ENCODE measurements at places on chromosomes 1 and 21.

DNA sequence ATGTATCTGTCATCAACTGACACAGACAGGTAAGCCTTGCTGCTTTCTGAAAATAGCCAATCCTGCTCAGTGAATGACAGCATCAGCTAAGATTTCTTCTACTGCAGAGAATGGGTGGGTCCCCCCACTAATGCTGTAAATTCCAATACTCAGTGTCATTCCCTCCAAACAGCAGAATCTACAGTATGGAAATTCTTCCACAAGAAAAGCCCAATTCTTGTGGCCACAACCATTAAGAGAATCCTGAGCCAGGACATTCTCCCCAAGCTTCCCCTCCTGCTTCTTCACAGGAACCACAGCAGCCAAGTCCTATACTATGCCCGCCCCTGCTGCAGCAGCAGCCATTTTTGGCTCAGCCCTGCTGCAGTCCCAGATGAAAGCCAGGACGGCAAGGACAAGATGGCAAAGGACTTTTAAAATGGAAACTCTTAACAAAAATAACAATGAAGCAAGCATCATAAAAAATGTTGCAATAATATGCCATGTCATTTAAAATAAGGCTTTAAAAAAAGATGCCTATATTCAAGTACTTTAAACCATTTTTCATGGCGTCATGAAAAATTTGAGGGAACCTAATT, 26.8 kb downstream of the EIF4G3 start:
- H3K27ac ChIP-seq = no peak overlapping the region
- no peak for DNase-seq
- no peak overlapping the region for H3K4me3 ChIP-seq
- no peaks in the 10 kb centered on the region for H3K27me3 ChIP-seq
- peaks cover 13% of the 10 kb centered on the region for H3K36me3 ChIP-seq

- no peak for DNase-seq
- no peak overlapping the region for H3K4me3 ChIP-seq
- peaks cover 3% of the 10 kb centered on the region for H3K36me3 ChIP-seq
- peaks cover 7% of the 10 kb centered on the region for H3K4me1 ChIP-seq
- no peak overlapping the region for H3K27ac ChIP-seq
These were observed 38.5 kb upstream of the PODN start for GRCh38 chr1:53023546-53023945.

GRCh38 chr1:181936269-181936668, 125.2 kb downstream of the ZNF648 start:
- no peaks in the 10 kb centered on the region for H3K36me3 ChIP-seq
- DNase-seq = no peak
- H3K4me3 ChIP-seq = no peak overlapping the region
- no peaks in the 10 kb centered on the region for H3K27me3 ChIP-seq
- no peak overlapping the region for H3K27ac ChIP-seq

- DNase-seq = no peak
- no peak overlapping the region for H3K27ac ChIP-seq
- peaks cover 42% of the 10 kb centered on the region for H3K4me1 ChIP-seq
- peaks cover 4% of the 10 kb centered on the region for H3K36me3 ChIP-seq
- H3K27me3 ChIP-seq = peaks cover 3% of the 10 kb centered on the region
- H3K4me3 ChIP-seq = no peak overlapping the region
These were observed 134.5 kb downstream of the PTPN14 start for GRCh38 chr1:214416858-214417257.

- H3K27ac ChIP-seq = no peak overlapping the region
- H3K36me3 ChIP-seq = peaks cover 34% of the 10 kb centered on the region
- no peak overlapping the region for H3K4me3 ChIP-seq
- no peak for DNase-seq
These were observed 191.8 kb upstream of the TNR start for GRCh38 chr1:175935166-175935565.

GRCh38 chr1:110069404-110070281, 829 bp downstream of the ALX3 start:
- H3K4me3 ChIP-seq = no peak overlapping the region
- no peak overlapping the region for H3K27ac ChIP-seq
- H3K27me3 ChIP-seq = peaks cover 79% of the 10 kb centered on the region
- H3K4me1 ChIP-seq = peaks cover 9% of the 10 kb centered on the region

DNA sequence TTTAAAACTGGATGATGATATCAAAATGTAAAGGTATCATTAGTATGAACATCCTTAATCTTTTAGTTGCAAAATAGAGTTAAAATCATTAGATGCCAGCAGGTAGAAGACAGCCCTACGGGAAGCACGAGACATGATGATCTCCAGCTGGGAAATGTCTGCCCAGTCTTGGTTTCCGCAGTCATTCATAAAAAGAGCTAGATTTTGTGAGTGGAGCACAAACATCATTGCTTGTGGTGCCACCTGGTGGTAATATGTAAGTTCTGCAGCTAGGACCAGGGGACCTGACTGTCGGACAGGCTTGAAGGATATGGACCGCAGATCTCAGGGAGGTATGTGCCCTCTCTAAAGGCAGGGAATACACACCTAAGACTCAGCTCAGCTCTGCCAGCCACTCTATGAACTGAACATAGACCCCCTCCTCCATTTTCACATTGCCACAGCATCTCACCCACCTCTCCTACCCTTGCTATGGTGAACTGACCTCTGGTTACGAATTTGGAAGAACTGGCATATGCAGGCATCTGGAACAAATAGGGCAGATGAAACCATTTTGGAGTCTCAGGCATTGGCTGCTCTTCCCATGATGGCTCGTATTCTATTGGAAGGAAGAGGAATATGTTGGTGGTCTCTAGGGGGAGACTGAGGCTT, 9.2 kb downstream of the FCMR start:
- H3K27ac ChIP-seq = no peak overlapping the region
- no peak overlapping the region for H3K4me3 ChIP-seq
- H3K27me3 ChIP-seq = no peaks in the 10 kb centered on the region

- no peak overlapping the region for H3K4me3 ChIP-seq
- H3K27ac ChIP-seq = no peak overlapping the region
- peaks cover 13% of the 10 kb centered on the region for H3K4me1 ChIP-seq
- DNase-seq = no peak
These were observed 4.1 kb upstream of the NEGR1 start for GRCh38 chr1:72286401-72286800.

DNA sequence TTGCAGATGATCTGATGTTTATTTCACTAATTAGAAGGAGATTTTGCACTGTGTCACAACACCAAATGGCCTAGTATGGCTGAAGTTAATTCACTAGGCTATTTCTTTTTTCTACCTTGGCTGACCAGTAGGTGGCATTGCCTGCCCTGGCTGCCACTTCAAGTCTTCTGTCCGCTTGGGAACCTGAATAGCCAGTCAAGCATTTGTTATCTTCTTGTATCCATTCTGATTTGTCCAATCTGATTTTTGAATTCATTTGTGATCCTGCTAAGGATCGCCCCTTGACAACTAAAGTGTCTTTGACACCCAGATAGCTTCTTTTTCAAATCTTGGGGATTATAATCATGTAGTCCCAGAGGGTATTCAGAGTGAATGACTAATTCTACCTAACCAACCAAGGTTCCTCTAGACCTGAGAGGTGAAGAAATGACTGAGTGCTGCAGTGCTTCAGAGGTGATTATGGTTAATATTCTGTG, 99.4 kb downstream of the GIPC2 start:
- peaks cover 17% of the 10 kb centered on the region for H3K4me1 ChIP-seq
- H3K27me3 ChIP-seq = peaks cover 15% of the 10 kb centered on the region
- no peak overlapping the region for H3K27ac ChIP-seq
- H3K4me3 ChIP-seq = no peak overlapping the region

GRCh38 chr1:215079456-215079855, 3.1 kb upstream of the KCNK2 start:
- H3K36me3 ChIP-seq = no peaks in the 10 kb centered on the region
- H3K4me1 ChIP-seq = no peaks in the 10 kb centered on the region
- no peak overlapping the region for H3K27ac ChIP-seq
- no peak for DNase-seq
- no peak overlapping the region for H3K4me3 ChIP-seq

DNA sequence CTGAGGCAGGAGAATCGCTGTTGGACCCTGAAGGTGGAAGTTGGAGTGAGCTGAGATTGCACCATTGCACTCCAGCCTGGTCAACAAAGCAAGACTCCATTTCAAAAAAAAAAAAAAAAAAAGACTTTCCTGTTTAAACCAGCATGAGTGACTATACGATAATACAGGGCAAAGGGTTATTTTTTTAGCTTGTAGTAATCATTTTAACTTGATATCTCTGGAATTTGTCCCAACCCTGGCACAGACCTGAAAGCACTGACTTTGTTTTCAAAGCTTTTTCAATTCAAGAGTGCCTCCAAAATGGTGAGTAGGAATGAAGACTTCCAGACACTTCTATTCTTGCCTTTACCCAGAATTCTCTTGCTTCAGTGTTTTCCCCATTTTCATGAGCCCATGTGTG, 4.4 kb upstream of the TMCO2 start:
- no peaks in the 10 kb centered on the region for H3K27me3 ChIP-seq
- DNase-seq = no peak
- peaks cover 27% of the 10 kb centered on the region for H3K36me3 ChIP-seq

DNA sequence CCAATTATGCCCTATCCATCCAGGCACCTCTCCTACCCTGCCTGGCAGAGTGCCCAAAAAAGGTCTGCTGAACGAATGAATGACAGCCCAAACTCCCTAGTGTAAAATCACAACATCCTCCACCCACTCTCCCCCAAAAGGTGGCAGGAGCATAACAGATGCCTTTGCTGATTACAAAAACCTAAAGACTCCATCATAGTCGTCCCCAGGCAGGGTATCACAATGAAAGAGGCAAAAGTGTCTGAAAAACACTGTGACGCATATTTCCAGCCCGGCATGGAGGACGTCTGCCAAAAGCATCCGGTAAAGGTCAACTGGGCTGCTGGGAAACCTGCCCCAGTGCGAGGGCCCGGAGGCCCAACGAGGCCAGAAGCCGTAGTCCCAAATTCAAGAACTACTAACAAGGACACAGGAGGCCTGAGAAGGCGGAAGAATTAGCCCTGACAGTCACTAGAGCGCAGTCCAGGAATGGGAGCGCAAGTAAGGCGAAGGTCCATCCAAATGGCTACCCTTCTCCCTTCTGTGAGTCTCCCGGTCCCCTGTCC, 576 bp downstream of the SMIM12 start:
- H3K27ac ChIP-seq = peak overlapping the region; percentile 96
- DNase-seq = peak; percentile 45
- peak overlapping the region; percentile 99 for H3K4me3 ChIP-seq
- peaks cover 18% of the 10 kb centered on the region for H3K36me3 ChIP-seq
- peaks cover 54% of the 10 kb centered on the region for H3K4me1 ChIP-seq

DNA sequence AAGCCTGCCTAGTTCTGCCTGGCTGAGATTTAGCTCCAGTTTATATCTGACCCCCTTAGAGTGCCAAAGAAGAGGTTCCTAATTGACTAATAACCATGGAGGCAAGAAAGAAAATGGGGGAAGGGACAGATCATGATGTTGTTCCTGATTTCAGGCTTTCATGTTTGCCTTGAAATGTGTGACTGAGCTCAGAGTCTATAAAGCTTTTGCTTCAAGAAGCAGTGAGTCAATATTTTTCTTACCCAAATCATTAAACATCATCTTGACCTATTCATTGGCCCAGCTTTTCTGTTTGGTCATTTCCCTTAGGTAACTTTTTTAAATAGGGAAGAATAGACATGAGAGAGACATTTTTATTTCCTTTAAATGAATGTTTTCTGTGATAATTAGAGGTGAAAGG, 55.9 kb downstream of the HHAT start:
- no peaks in the 10 kb centered on the region for H3K27me3 ChIP-seq
- no peaks in the 10 kb centered on the region for H3K36me3 ChIP-seq
- no peaks in the 10 kb centered on the region for H3K4me1 ChIP-seq
- no peak for DNase-seq
- H3K27ac ChIP-seq = no peak overlapping the region
- H3K4me3 ChIP-seq = no peak overlapping the region

DNA sequence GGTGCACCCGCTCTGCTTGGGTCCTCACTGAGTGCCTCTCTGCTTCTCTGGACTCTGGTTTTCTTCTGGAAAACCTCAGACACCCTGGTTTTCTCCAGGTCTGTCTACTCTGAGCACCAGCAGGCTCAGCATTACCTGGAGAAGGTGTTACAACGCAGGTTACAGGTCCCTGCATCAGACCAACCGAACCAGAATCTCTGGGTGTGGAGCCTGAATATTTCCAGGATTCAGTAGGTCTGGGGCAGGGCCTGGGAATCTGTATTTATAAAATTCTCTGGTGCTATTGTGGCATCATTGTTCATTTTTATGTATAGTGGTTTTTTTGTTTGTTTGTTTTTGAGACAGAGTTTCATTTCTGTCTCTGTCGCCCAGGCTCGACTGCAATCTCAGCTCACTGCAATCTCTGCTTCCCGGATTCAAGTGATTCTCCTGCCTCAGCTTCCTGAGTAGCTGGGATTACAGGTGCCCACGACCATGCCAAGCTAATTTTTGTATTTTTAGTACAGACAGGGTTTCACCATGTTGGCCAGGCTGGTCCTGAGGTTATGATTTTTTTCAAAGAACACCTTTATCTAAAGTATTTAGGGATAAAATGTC, 1.5 kb upstream of the SLC30A2 start:
- peaks cover 20% of the 10 kb centered on the region for H3K4me1 ChIP-seq
- peaks cover 73% of the 10 kb centered on the region for H3K27me3 ChIP-seq
- no peak for DNase-seq
- no peak overlapping the region for H3K4me3 ChIP-seq
- H3K36me3 ChIP-seq = no peaks in the 10 kb centered on the region
- H3K27ac ChIP-seq = no peak overlapping the region

DNA sequence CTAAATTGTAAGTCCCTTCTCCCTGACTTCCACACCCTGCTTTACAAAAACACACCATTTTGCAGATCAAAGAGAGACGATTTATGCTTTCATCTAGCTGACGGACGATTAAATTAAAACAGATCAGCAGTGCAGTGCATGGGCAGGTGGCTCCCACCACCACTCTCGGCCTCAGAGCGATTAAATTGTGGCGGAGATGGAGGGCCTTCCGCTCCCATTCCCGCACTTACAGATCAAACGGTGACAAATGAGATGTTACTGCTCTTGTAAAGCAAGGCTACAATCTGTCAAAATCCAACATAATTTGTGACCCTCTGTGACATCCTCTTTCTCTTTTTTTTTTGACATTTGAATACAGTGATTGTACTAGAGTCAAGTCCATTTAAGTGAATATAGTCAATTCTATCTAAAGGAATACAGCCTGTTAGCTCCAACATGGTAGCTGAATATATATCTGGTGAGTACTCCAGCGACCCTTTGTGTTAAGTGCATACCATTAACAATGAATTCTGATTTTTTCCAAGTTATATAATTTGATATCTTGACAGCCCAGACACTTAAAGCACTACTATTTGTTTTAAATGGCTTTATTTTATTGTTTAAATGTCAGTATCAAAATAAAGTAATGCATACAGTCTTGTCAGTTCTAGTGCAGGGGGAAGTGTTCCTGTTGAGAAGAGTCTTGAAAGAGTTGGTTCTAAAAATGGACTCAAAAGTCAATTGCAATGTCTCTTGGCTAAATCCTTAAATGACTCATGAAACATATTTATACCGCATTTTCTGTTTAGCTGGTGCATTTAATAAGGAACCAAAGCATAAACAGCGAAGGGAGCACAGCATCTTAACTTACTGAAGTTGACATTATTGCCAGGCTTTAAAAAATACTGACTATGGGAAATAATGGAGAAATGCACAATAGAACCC, 109.0 kb downstream of the ESRRG start:
- H3K4me1 ChIP-seq = no peaks in the 10 kb centered on the region
- no peak overlapping the region for H3K27ac ChIP-seq
- no peaks in the 10 kb centered on the region for H3K27me3 ChIP-seq
- H3K36me3 ChIP-seq = no peaks in the 10 kb centered on the region
- H3K4me3 ChIP-seq = no peak overlapping the region

Data from activated CD8-positive, alpha-beta T cell treated with anti-CD3 and anti-CD28 coated beads, Interleukin-2, amount 10 ng/mL, durations not matched to agents 7 days and 5 days (primary cell).